ENCODE measurements at places on chromosomes 16 and 17. TPM values are rescaled to one million over a fixed set of nuclear protein-coding genes. Genes with fewer than 3 reads are reported as not detected.

- no peak for DNase-seq
These were observed 22.3 kb upstream of the TIMP2 start for GRCh38 chr17:78947235-78948149.

DNA sequence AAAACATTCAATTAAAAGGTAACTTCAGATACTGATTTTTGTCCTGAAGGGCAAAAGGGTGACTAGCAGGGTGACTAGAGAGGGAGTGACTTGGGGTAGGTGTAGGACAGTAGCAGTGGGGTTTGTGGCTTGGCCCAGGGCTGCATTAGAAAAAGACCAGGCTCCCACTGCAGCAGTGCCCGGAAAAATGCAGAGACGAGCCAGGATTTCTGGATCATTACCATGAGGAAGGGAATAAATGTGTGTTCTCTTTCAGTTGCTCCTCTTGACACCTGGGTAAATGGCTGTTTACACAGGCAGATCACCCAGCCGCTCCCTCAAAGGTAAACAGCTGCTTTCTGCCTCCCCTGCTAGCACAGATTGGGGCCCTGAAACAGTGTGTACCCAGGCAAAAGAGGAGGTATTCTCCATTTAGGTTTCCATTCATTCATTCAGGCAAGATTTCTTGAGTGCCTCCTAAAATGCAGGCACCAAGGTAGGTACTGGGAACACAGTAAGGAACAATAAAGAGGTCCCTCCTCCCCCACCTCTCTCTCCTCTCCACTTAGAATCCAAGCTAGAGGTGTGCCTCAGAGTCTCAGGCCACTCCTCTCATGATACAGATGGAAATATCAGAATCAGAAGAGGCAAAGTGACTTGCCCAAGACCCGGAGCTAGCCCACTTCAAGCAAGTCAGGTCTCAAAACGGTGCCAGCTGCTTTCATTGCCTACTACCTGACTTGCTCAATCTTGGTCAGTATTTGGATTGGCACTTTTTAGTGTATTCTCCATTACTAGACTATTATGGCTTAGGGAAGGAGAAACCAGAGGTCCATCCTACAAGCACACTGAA is 15.2 kb upstream of the TOX3 start:
- DNase-seq = no peak

DNA sequence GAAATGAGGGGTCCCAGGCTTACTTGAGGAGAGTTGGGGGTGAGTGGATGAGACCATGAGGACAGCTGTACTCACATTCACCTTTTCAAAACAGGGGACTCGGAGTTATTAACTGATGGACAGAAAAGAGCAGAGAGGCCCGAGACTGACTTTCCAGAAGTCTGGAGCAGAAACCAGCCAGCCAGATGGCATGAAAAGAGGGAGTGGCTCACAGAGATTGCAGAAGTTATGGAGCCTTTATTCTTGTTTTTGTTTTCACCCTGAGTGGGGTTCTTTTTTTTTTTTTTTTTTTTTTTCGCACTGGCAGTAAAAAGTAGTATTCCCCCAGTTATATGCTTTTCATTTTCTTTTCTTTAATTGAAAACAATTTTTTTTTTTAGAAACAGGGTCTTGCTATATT is 18.9 kb downstream of the TVP23A start:
- DNase-seq = no peak

GRCh38 chr17:78144147-78144719 is 2.0 kb upstream of the C17orf99 start:
- peak; percentile 92 for DNase-seq

DNA sequence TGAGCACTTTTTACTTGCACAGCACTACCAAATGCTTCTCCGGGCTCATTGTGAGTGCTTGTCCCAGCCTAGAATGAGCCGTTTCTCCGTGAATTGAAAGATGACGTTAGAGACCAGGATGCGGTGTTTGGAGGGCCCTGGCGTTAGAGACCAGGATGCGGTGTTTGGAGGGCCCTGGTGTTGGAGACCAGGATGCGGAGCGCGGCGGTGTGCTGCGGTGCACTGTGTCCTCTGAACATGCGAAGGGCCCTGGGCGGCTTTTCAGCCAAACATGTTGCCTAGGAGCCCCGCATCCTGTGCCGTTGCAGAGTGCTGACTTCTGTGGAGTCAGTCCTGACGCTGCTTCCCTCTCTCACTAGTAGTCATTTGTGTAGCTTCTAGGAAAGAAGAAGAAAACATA is 42.7 kb downstream of the BANP start:
- no peak for DNase-seq

- no peak for DNase-seq
These were observed 4.3 kb upstream of the APRT start for GRCh38 chr16:88815901-88816589.

DNA sequence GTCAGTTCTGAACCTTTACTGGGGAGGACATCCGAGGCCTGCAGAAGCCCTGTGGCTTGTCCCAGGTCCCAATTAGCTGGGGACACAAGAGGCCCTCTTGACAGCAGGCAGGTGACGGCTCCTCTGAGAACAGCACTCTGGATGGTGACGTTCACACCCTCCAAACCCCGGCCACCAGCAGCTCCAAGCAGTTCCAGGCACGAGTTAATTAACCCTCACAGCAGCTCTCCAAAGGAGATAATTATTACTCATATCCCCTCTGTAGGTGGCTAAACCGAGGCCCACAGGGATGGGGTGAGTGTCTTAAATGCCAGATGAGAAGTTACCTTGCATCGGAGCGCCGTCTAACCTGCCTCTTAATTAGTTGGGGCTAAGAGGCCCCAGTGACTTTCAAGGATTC is 168.9 kb upstream of the CIBAR2 start:
- no peak for DNase-seq

The CDRT15 gene
- total RNA-seq = not detected

The CLDN7 gene
- 3.3 TPM for total RNA-seq

The SLC4A1 gene
- total RNA-seq = 10.2 TPM

The KRTAP4-4 gene
- total RNA-seq = not detected

The PRM2 gene
- total RNA-seq = not detected

The BICDL2 gene
- 0.18 TPM for total RNA-seq

The C1QL1 gene
- 1.3 TPM for total RNA-seq

The SLC38A8 gene
- not detected for total RNA-seq

The ITGA2B gene
- total RNA-seq = 3.4 TPM

The SP6 gene
- 0.81 TPM for total RNA-seq

Data from aorta (tissue), 5 donors.